Activated naive CD8-positive, alpha-beta T cell treated with anti-CD3 and anti-CD28 coated beads, Interleukin-2, amount 50 U/mL, for 16 hours (primary cell): ENCODE measurements at places on chromosomes 12 and 14.

DNA sequence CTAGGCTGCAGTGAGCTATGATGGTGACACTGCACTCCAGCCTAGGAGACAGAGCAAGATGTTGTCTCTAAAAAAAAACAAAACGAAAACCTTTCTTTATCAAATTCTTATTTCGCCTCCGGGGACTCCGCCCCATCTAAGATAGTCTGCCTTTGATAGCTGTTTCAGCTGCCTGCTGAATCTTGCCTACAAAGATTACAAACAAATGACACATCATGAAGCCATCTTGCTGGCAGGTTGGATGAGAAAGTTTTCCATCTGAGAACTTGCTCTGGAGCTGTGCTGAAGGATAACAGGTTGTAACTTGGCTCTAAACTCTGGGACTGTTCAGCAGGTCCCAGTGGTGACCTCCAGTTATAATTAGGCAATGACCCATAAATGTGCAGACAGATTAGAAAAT is 41.8 kb upstream of the AEBP2 start:
- no peak for DNase-seq

- no peak for DNase-seq
Measured at GRCh38 chr12:20421421-20421820, 53.1 kb downstream of the PDE3A start.

DNA sequence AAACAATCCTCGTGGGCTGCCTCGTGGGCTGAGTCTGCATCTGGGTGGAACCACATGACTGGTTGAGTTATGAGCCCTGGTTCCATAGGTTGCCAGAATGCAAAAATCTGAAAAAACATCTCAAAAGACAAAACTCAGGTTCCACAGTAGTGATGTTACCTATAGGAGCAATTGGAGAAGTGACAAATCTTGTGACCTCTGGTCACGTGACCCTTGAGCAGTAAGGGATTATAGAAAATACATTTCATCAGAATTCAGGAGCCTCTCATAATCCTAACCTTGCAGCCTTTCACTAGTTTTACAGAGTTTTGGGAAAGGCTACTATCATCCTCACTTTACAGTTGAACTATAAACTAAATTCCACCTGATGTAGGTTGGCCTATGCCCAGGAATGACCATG is 12.5 kb upstream of the RNASE3 start:
- no peak for DNase-seq

- no peak for DNase-seq
Measured at GRCh38 chr12:110920324-110920910, at the start of gene MYL2. MYL2 (minus strand) TSS chr12:110920579; CDS start chr12:110920529, 50 bp downstream.

DNA sequence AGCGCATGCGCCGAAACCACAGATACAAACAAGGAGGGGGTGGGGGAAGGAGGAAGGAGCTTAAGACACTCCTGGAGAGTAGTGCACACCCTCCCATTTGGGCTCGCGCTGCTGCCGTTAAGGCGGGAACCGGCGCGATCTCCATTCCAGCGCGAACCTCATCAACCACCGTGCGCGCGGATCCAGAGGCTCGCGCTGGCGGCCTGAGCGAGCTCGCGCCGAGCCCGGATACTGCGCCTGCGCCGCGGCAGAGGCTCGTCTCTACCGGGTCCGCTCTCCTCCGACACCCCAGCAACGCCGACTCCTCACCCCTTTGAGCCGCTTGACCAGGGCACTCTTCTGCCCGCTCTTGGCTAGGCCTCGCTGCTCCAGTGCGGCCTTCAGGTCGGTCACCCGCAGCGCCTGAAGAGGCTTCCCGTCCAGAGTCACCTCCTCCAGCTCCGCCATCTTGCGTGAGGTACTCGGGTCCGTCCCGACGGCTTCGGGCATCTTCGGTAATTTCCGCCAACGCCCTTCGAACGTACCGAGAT is at the start of gene ACIN1:
Gene ACIN1, minus strand, starts transcription at position 471 of the 530 bp plus-strand sequence. Its CDS starts 24 bp downstream, at position 447.
- DNase-seq: no peak
